Activated CD4-positive, alpha-beta memory T cell treated with anti-CD3 and anti-CD28 coated beads, Interleukin-2, amount 10 ng/mL, durations not matched to agents 7 days and 5 days (primary cell): ENCODE measurements at places on chromosomes 12 and 14.

GRCh38 chr14:60904381-60904780, 76.5 kb downstream of the TRMT5 start:
- DNase-seq = no peak

DNA sequence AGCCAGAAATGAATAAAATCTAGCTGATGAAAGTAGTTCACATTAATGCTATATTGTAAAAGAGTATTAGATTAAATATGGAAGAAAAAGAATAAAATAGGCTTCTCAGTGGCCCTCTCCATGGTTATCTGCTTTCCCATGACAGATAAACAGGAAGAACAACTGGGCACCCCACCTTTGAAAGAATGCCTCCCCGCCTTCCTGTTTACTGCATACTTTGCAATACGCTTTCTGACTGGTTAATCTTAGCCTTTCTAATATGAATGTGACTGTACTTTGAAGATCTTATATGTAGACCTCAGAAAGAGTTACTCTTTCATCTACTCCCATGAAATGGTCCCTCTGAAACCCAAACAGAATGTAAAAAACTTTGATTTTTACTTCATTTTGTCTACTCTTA, 34.1 kb upstream of the DAAM1 start:
- DNase-seq = no peak

GRCh38 chr12:71475280-71475679, 35.7 kb downstream of the LGR5 start:
- DNase-seq = no peak

DNA sequence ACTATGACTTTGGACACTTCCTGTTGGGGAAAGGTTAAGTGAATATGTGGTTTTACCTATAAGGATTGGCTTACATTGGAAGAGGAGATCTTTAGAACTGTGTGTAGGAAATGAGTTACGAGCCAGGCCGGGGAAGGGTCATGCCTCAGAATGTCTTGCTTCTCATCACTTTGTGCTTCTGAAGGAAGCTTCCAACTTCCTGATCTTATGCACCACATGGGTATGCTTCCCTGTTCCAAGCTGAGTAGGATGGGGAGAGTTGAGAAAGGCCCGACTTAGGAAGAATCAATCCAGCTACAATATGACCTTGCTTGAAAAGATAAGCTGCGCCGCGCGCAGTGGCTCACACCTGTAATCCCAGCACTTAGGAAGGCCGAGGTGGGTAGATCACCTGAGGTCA, 59.9 kb downstream of the STXBP6 start:
- no peak for DNase-seq

- no peak for DNase-seq
Measured at GRCh38 chr12:129152351-129153104, 299.2 kb downstream of the GLT1D1 start.

DNA sequence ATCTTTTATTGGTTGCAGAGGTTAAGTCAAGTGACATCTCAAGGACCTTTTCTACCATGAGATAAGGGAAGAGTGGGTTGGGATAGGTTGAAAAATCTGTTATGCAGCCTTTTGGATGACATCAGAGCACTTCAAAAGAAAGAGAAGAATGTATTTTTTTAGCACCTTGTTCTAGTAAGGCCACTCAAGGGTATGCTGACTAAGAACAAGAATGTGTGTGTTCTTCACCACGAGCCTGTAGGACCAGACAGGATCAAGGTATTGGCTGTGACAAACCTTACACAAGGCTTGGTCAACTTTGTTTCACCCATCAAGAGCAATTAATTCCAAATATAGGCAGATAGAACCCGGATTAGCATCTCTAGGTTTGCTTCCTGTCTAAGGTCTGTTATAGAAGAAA, 142.5 kb downstream of the SAMD4A start:
- DNase-seq = no peak
